Neural progenitor cell (in vitro differentiated cells): ENCODE measurements at places on chromosomes 5 and 9. TPM values are rescaled to one million over a fixed set of nuclear protein-coding genes. Genes with fewer than 3 reads are reported as not detected.

The FUT7 gene
- not detected in 2 replicates for total RNA-seq

The PPP1R2B gene
- total RNA-seq, result 0.06 and 0.15 TPM in 2 replicates

The PDZD2 gene
- 1.1 and 1.4 TPM in 2 replicates for total RNA-seq

The CMYA5 gene
- 1.4 and 3.5 TPM in 2 replicates for total RNA-seq

The SELENOP gene
- 1.4 and 2.0 TPM in 2 replicates for total RNA-seq

The FAM221B gene
- not detected in 2 replicates for total RNA-seq

The PCDHB2 gene
- total RNA-seq, result 34.2 and 48.4 TPM in 2 replicates

The PCDHA10 gene
- total RNA-seq, result 8.0 and 11.7 TPM in 2 replicates

The PCSK5 gene
- 23.4 and 30.0 TPM in 2 replicates for total RNA-seq

The SPINK7 gene
- not detected in 2 replicates for total RNA-seq

The CARD6 gene
- total RNA-seq, result 0.09 TPM in 1 of 2 replicates, not detected in the other

The CTSV gene
- 40.4 and 52.2 TPM in 2 replicates for total RNA-seq

The SLC1A1 gene
- total RNA-seq, result 12.5 and 16.2 TPM in 2 replicates
